Melanocyte of skin (primary cell): ENCODE measurements at places on chromosomes 4 and X. TPM values are rescaled to one million over a fixed set of nuclear protein-coding genes. Genes with fewer than 3 reads are reported as not detected.

Gene CENPVL1
- total RNA-seq = not detected in 2 replicates

Gene ELOVL6
- total RNA-seq = 15.8 and 28.7 TPM in 2 replicates

Gene CCNB3
- 1.8 and 8.9 TPM in 2 replicates for total RNA-seq

Gene HUWE1
- total RNA-seq = 110 and 135 TPM in 2 replicates

Gene PPARGC1A
- total RNA-seq = 2.9 and 5.2 TPM in 2 replicates

Gene XK
- total RNA-seq = under 0.01 TPM in 2 replicates

Gene TLR10
- total RNA-seq = 0.15 TPM in 1 of 2 replicates, not detected in the other

Gene KIAA1210
- not detected in 2 replicates for total RNA-seq

Gene PCDH11X
- total RNA-seq = not detected in 2 replicates

Gene GBA3
- under 0.01 TPM in 1 of 2 replicates, not detected in the other for total RNA-seq

Gene KLHL34
- 0.62 and 0.67 TPM in 2 replicates for total RNA-seq

Gene MGARP
- total RNA-seq = under 0.01 and 0.36 TPM in 2 replicates

Gene ADRA2C
- under 0.01 and 0.36 TPM in 2 replicates for total RNA-seq

Gene RBM46
- 0.34 and 0.36 TPM in 2 replicates for total RNA-seq

Gene NEUROG2
- not detected in 2 replicates for total RNA-seq

Gene EVC2
- 9.3 and 10.5 TPM in 2 replicates for total RNA-seq

Gene NMU
- total RNA-seq = 0.36 TPM in 1 of 2 replicates, not detected in the other

Gene ERAS
- not detected in 2 replicates for total RNA-seq

Gene PAGE1
- not detected in 2 replicates for total RNA-seq

Gene TRPC5OS
- not detected in 2 replicates for total RNA-seq

Gene RNF4
- total RNA-seq = 98.6 and 111 TPM in 2 replicates

Gene PAGE3
- not detected in 2 replicates for total RNA-seq

Gene IBSP
- not detected in 2 replicates for total RNA-seq

Gene CSAG3
- not detected in 2 replicates for total RNA-seq

Gene TKTL1
- 0.36 TPM in 1 of 2 replicates, not detected in the other for total RNA-seq

Gene WDR44
- 9.7 and 11.6 TPM in 2 replicates for total RNA-seq

Gene PGRMC2
- 13.4 and 24.7 TPM in 2 replicates for total RNA-seq

Gene FAM9A
- total RNA-seq = not detected in 2 replicates

Gene OTC
- not detected in 2 replicates for total RNA-seq

Gene INTU
- total RNA-seq = 4.3 and 4.9 TPM in 2 replicates

Gene RAB39B
- total RNA-seq = 0.33 TPM in 1 of 2 replicates, not detected in the other

Gene BMX
- total RNA-seq = under 0.01 and 0.34 TPM in 2 replicates

Gene VCX3B
- not detected in 2 replicates for total RNA-seq

Gene TRAM1L1
- 2.7 and 3.4 TPM in 2 replicates for total RNA-seq

Gene SPACA5
- not detected in 2 replicates for total RNA-seq

Gene AKAP4
- not detected in 2 replicates for total RNA-seq

Gene RBMXL3
- total RNA-seq = under 0.01 TPM in 1 of 2 replicates, not detected in the other

Gene RHOXF2
- not detected in 2 replicates for total RNA-seq

Gene SPIN2A
- 0.31 and 0.33 TPM in 2 replicates for total RNA-seq

Gene GYG2
- 36.6 and 39.0 TPM in 2 replicates for total RNA-seq

Gene SPATA18
- total RNA-seq = 10.7 and 13.1 TPM in 2 replicates

Gene CDKL2
- total RNA-seq = 4.3 TPM in 2 replicates

Gene DCLK2
- 2.3 and 3.7 TPM in 2 replicates for total RNA-seq

Gene HSFX4
- total RNA-seq = not detected in 2 replicates

Gene SSX2B
- not detected in 2 replicates for total RNA-seq

Gene PRKG2
- under 0.01 and 1.8 TPM in 2 replicates for total RNA-seq

Gene NDP
- total RNA-seq = 0.69 and 0.73 TPM in 2 replicates
